ENCODE measurements at places on chromosomes 3 and 15. TPM values are rescaled to one million over a fixed set of nuclear protein-coding genes. Genes with fewer than 3 reads are reported as not detected.

Gene ZNF35
- total RNA-seq: 4.8 TPM

Gene GRK7
- not detected for total RNA-seq

Gene DNASE1L3
- total RNA-seq: not detected

Gene GP9
- total RNA-seq: not detected

Gene IGDCC3
- total RNA-seq: not detected

Gene UQCC5
- total RNA-seq: 14.1 TPM

Gene CDC25A
- total RNA-seq: 50.9 TPM

Gene IL17RD
- not detected for total RNA-seq

Gene NT5DC2
- total RNA-seq: 61.7 TPM

Gene UBAP1L
- total RNA-seq: 5.9 TPM

Gene SH2D7
- total RNA-seq: not detected

Gene ARHGAP11A
- 96.4 TPM for total RNA-seq

Gene RAD51
- 62.4 TPM for total RNA-seq

Gene CACNA2D3
- total RNA-seq: not detected

Gene LRRC31
- total RNA-seq: not detected

Gene GMNC
- total RNA-seq: not detected

Gene STAB1
- 0.16 TPM for total RNA-seq

Gene ITIH4
- total RNA-seq: 3.1 TPM

Gene KCNH8
- not detected for total RNA-seq

Gene PIK3CB
- 22.0 TPM for total RNA-seq

Gene RBP2
- not detected for total RNA-seq

Gene DAPK2
- total RNA-seq: 8.7 TPM

Gene FSIP1
- 0.26 TPM for total RNA-seq

Gene LARP6
- not detected for total RNA-seq

Gene SEC62
- total RNA-seq: 75.4 TPM

Gene POLQ
- total RNA-seq: 29.0 TPM

Gene TRPC1
- total RNA-seq: 1.1 TPM

Gene DPPA4
- not detected for total RNA-seq

Gene GPR149
- total RNA-seq: not detected

Gene DMXL2
- total RNA-seq: 3.8 TPM

Gene RBMS3
- 3.4 TPM for total RNA-seq

Gene SLC2A2
- not detected for total RNA-seq

Gene SELENOK
- 57.2 TPM for total RNA-seq

Gene LMAN1L
- 0.93 TPM for total RNA-seq

Gene IL16
- 111 TPM for total RNA-seq

Gene WDR5B
- 4.3 TPM for total RNA-seq

Gene PIERCE2
- not detected for total RNA-seq

Gene CRABP1
- total RNA-seq: not detected

Gene SLCO2A1
- not detected for total RNA-seq

Gene REC114
- total RNA-seq: not detected

Gene TMEM39A
- total RNA-seq: 51.3 TPM

Gene CPNE4
- total RNA-seq: 0.10 TPM

Gene GRAMD1C
- total RNA-seq: 0.05 TPM

Gene NR1I2
- not detected for total RNA-seq

Gene ABTB1
- total RNA-seq: 9.7 TPM

Gene MNS1
- total RNA-seq: 0.44 TPM

Gene POPDC2
- 1.0 TPM for total RNA-seq

Gene SMCO1
- not detected for total RNA-seq

Gene CD276
- total RNA-seq: 29.2 TPM

Gene AMIGO3
- total RNA-seq: not detected

Gene SLC35G2
- total RNA-seq: 3.0 TPM

Gene DUOXA2
- not detected for total RNA-seq
